Stimulated activated CD8-positive, alpha-beta memory T cell treated with anti-CD3 and anti-CD28 coated beads, Interleukin-15, amount 100 ng/mL, for 1 hour (primary cell): ENCODE measurements at places on chromosomes 6 and 20.

DNA sequence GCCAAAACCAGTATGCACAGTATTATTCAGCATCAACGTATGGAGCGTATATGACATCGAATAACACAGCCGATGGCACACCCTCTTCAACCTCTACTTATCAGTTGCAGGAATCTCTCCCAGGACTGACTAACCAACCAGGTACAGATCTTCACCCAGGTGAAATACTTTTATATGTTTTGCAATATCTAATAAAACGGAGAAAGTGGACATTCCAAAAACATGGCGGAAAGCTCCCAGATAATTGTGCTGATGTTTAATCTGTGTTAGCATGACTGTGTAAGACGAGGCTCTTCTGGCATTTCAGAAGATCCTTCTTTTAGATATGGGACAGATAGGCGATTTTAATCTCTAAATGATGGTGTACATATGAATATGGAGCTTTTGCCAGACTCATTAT is 227.4 kb downstream of the EYA4 start:
- DNase-seq = no peak

- DNase-seq = no peak
Observed at GRCh38 chr20:46020555-46020954, 8.5 kb upstream of the SLC12A5 start.

- DNase-seq = no peak
Observed at GRCh38 chr6:121398127-121398526, 37.3 kb upstream of the GJA1 start.

DNA sequence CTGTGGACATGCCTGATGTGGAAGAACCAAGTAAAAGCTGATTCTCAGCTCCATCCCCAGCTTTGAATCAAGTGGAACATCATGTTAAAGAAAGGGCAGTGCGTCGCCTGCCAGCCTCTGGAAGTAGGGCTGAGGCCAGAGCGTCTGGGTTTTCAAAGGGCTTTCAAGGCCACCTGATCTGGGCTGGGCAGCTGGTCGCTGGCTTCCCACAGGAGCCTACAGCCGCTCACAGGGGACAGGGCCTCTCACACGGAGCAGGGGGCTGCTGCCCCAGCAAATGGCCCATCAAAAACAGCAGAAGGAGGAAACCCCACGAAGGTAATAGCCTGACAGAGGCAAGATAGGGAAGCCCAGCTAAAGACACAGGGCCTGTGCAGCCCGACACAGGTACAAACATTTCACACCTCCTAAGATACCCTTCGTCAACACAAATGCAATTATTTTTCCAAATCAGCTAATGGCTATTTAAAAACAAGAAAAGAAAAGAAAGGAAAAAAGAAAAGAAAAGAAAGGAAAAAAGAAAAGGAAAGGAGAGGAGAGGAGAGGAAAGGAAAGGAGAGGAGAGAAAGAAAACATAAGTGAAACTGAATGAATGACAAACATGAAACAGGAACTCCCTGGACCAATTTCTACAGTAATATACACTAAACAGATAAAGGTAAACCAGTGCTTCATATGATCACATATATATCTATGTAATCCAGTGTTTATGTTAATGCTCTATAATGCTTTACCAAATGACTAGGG is 24.8 kb downstream of the RRBP1 start:
- no peak for DNase-seq

DNA sequence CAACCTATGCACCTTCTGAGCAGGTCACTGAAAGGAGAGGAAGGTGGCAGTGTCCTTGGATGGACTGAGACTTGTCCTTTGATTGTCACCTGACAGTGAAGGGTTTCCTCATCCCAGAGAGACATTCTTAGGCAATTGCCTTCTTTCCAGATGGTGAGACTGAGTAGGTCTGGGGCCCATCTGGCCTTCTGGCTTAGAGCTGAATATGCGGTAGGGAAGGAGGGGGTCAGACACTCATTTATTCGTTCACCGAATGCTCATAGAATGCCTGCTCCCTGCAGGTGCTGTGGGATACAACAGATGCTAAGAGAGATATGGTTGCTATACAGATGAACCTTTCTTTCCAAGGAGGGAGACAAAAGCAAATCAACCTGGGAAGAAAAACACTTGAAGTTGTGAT is 76.8 kb downstream of the BMP6 start:
- no peak for DNase-seq

DNA sequence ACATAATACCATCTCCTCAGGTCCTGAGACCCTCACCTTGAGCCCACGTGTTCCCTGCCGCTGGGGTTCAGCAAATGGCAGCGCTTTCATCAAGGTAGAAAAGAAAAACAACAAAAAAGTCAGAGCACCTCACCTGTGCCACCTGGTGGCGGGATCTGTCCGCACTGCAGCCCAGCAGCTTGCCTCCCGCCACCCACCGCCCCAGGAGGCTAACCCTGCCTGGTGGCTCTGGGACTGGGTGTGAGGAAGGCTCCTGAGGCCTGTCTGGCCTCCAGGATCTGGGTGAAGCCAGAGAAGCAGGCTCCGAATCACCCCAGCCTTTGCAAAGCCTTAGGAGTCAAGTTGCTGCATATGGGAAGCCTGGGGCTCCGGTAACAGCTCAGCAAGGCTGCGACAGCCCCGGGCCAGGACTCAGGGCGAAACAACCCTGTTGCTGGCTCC is 270.8 kb downstream of the BMP7 start:
- DNase-seq = no peak

- no peak for DNase-seq
Observed at GRCh38 chr6:43127877-43128276, 43.2 kb upstream of the SRF start.

DNA sequence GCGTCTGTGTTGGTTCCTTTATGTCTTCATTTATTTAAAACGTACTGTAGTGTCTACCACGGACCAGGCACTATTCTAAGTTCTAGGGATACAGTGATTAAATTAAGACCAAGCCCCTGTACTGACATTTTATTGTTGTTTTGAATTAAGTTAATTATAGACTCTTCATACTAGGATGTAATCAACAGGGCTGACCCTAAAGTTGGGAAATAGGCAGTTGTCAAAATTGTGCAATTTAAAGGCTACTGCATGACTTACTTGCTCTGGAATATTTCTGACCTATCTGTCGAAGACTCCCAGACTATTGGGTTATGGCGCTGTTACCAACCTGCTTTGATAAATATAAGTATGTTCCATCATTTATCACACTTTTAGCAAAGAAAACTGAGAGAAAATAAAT is 6.7 kb downstream of the MYO6 start:
- DNase-seq = no peak

- DNase-seq = no peak
Observed at GRCh38 chr20:10609770-10610169, 64.0 kb downstream of the JAG1 start.

DNA sequence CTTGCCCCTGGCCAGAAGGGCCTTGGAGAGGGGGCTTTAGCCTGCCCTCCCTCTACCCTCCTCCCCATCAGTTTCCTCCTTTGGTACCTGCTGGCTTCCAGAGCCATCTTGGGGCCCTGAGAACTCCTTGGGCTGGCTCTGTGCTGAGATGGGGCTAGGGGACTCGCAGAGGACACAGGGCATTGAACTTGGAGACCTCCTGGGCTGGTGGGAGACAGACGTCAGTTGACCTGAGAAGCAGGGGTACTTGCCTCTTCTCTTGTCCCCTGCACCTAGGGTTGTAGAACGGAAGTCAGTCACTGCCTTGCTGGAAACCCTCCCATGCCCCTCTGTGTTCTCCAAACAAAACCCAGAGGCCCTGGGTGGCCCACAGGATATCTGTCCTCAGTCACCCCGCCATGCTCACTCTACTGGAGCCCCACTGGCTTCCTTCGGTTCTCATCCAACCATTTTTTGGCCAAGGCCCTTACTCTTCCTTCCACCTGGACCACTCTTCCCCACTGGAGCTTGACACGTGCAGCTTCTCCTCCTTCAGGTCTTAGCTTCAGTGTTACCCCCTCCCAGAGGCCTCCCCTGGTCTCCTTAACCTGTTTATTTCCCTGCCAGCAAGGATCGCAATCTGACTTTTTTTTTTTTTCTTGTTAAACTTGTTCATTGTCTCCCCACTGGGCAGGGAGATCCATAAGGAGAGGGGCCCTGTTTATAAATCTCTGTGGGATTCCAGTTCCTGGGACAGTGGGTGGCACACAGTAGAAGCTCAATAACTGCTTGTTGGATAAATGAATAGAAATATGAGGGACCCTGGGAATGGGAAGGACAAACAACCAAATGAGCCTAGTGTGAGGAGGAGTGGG is 971 bp downstream of the RBCK1 start:
- DNase-seq = no peak

GRCh38 chr6:37872373-37872745 is 52.8 kb downstream of the ZFAND3 start:
- DNase-seq = no peak

- DNase-seq = no peak
Observed at GRCh38 chr20:358891-359555, 12.1 kb downstream of the NRSN2 start.

GRCh38 chr20:38432292-38432691 is 2.8 kb downstream of the SNHG17 start:
- no peak for DNase-seq

- no peak for DNase-seq
Observed at GRCh38 chr20:58139849-58140786, 88.3 kb downstream of the ANKRD60 start.

GRCh38 chr20:38065764-38066375 is 32.3 kb downstream of the RPRD1B start:
- DNase-seq = no peak

- DNase-seq = no peak
Observed at GRCh38 chr6:124512431-124512830, 449.8 kb upstream of the RNF217 start.

DNA sequence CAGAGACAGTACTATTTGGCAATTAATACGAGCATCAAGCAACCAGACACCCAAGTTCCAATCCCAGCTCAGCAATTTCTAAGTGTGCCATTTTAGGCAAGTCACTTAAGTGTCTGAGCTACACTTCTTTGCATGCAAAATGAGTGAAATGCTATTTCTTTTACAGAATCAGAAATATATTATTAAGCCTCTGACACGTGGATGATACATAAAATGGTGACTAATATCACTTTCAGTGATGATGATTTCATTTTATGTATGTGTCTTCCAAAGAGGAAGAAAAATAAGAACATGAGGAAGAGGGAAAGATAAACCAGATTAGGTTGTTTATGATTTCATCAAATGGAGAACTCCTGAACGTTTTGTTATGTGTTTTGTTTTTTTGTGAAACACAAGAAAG is 158.6 kb downstream of the TSHZ2 start:
- DNase-seq = no peak

GRCh38 chr20:36467076-36467999 is 74.0 kb upstream of the MYL9 start:
- no peak for DNase-seq

- DNase-seq = no peak
Observed at GRCh38 chr6:121858986-121859385, 423.5 kb downstream of the GJA1 start.

DNA sequence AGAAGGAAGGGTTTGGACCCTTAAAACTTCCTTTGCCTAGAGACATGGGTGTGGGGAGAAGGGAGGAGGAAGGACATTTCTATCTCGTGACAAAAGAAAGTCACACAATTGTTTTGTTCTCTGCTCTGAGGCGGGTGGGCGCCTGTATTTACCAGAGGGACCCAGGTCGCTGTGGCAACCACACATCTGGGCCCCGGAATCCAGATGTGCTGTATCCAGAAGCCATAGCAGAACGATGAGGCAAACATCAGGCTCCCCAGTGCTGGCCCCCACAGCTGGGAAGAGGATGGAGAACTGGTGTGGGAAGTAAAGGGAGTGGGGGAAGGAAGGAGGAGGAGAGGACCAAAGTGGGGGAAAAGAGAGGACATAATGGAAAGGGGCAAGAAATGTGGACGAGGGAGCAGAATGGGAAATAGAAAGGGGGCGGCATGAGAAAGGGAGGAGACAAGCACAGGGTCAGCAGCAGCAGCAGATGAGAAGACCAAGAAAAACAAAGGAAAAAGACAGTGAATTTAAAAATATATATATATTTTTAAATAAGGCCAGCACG is 3.4 kb upstream of the TNXB start:
- DNase-seq = no peak

GRCh38 chr20:33835615-33836172 is 24.5 kb downstream of the CHMP4B start:
- no peak for DNase-seq
